CD4-positive, CD25-positive, alpha-beta regulatory T cell (primary cell): ENCODE measurements at places on chromosomes 12 and 14. TPM values are rescaled to one million over a fixed set of nuclear protein-coding genes. Genes with fewer than 3 reads are reported as not detected.
A peak's percentile ranks its signal among the peaks of the same experiment; 100 is the strongest.

Gene RAB3IP
- 23.7 TPM for total RNA-seq

Gene TAS2R43
- 0.79 TPM for total RNA-seq

Gene CCDC184
- 1.6 TPM for total RNA-seq

Gene KRT75
- total RNA-seq: not detected

Gene KCNA5
- not detected for total RNA-seq

Gene PAPLN
- not detected for total RNA-seq

Gene PPFIBP1
- total RNA-seq: 6.6 TPM

Gene SRRM4
- not detected for total RNA-seq

Gene NRXN3
- not detected for total RNA-seq

Gene MYF6
- total RNA-seq: not detected

Gene KRT77
- not detected for total RNA-seq

Gene DAD1
- 81.8 TPM for total RNA-seq

Gene SLC22A17
- 3.2 TPM for total RNA-seq

DNA sequence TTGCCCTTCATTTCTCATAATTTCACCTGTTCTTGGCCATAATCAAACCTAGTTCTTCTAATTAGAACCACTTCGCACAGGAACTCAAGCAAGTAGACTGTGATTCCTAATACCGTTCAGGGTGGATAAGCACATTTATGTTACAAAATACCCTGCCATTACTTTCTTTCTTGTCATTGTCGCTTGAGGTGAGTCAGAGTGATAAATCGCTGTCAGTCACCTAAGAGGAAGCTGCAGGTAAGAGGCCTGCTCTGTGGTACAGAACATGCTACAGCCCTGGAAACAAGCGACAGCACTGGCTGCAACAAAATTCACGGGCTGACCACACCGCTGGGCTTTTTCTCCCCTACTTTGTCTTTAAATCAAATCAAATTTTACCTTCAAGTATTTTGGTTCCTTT, 218.2 kb downstream of the ANO6 start:
- DNase-seq: no peak

- DNase-seq: no peak
Measured at GRCh38 chr14:96748362-96748761, 48.8 kb upstream of the VRK1 start.

DNA sequence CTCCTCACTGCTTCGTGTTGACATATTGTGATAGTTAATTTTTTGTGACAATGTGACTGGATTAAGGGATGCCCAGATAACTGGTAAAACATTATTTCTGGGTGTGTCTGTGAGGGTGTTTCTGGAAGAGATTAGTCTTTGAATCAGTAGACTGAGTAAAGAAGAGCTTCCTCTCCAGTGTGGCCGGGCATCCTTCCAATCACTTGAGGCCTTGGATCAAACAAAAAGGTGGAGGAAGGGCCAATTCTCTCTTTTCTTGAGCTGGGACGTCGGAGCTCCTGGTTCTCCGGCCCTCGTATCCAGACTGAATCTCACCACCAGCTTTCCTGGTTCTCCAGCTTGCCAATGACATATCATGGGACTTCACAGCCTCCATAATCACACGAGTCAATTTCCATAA, 240.4 kb downstream of the CHST11 start:
- no peak for DNase-seq

DNA sequence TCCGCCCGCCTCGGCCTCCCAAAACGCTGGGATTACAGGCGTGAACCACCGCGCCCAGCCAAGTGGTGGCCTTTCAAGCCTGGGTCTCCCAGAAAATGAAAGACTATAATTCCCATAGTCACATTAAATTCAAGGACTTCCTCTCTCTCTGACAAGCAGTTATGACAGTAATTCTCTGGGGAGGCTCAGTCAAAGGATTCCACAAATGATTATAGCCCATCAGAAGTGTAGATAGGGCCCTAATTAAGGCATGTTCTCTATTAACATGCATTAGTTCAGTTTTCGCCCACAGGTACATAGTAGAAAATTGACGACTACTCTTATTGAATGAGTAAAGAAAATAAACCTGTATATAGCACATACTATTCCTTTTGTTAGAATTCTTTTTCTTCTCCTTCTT, 16.4 kb downstream of the PRMT8 start:
- DNase-seq: no peak

DNA sequence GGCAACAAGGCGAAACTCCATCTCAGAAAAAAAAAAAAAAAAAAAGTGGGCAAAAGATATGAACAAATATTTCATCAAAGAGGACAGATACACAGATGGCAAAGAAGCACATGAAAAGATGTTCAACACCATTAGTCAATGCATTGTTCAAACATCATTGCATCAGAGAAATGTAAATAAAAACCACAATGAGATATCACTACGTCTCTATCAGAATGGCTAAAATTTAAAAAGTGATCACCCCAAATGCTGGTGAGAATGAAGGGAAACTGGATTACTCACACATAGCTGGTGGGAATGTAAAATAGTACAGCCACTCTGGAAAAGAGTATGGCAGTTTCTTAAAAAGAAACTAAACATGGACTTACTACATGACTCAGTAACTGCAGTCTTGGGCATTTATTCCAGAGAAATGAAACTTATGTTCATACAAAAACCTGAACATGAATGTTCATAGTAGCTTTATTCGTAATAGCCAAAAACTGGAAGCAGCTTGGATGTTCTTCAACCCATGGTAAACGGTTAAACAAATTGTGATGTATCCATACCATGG, 3.6 kb downstream of the L2HGDH start:
- DNase-seq: no peak

DNA sequence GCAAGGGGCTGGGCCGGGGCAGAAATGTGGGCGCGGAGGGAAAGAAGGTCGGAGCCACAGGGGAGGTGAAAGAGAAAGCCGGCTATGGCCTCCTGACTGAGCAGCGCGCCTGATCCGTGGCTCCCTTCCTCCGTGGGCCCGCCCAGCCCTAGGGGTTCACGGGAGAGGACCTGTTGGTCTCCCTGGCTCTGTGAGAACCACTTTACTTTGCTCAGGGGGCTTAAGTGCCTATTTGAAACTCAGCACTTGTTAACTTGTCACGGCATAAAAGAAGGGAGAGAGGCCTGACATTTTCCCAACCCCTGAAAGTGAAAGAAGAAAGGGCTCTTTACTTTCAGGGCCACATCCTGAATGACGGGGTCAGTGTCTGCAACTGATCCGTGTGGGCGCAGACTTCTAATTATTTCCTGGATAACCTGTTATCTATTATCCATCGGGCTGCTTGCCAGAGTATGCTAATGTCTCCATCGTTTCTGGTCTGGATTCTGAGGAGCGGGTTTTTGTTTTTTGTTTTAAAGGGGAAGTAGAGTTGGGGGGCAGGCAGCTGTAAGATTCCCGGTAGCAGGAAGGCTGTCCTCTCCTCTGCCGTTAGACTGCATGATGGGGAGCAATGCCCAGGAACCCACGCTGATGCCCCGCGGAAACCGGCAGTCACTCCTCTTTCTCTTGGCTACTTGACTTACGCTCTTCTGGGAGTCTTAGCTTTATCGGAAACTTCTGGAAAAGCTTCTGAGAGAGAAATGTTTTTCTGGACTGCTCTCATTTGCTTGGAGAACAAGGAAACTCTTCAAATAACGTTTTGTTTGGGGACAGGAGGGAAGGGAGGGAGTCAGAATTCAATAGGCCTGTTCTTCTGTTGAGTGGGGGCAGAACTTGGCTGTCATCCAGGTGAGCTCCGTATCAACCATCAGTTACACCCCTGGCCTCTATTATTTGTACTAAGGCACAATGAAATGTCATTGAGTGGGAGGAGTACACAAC, 127.7 kb upstream of the MAX start:
- no peak for DNase-seq

GRCh38 chr12:77592836-77593235, 237.9 kb upstream of the NAV3 start:
- no peak for DNase-seq

DNA sequence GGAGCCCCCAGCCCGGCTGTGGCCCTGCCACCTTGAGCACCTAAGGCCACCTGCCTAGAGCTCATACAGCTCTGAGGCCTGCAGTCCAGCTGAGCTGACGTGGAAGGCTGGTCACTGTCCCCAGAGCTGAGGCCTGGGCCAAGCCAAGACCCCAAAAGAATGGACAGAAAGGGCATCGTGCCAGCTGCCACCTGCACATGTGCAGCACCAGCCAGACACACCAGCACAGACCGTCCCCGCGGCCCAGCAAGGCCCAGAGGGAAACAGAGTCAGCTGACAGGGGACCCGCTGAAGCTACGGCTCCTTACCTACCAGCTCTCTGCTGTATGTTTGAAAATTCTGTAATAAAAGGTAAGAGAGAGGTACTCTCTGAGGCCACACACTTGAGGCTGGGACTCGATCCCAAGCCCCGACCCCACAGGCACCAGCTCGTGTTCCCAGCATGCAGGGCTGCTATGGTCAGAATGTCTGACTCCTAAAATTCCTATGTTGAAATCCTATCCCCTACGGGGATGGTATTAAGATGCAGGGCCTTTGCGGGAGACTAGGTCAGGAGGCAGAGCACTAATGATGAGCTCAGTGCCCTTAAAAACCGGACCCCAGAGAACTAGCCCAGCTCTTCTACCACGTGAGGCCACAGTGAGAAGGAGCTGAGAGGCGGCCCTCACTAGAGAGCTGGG, 25.4 kb downstream of the BRF1 start:
- no peak for DNase-seq

GRCh38 chr14:77601846-77602619, 14.4 kb downstream of the SPTLC2 start:
- no peak for DNase-seq

GRCh38 chr12:63976902-63977395, 132.4 kb downstream of the SRGAP1 start:
- DNase-seq: no peak

- no peak for DNase-seq
Measured at GRCh38 chr14:68460541-68460940, 332.3 kb downstream of the ZFP36L1 start.

DNA sequence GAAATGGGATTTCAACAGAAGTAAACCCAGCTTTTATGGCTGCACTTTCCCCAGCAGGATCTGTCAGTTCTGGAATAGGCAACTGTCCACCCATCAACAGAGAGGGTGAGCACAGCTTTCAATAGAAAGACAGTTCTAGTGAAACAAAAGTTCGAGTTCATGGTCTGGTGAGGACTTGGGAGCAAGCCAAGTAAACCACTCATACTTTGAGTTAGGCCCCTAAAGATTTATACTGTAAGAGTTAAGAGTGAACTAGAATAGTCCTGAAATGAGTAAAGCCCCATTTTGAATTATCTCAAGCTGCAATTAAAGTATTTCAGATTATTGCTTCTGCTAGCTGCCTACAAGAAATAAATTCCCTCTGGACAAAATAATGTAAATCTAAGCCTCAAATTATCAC, 82.6 kb downstream of the METTL25 start:
- DNase-seq: no peak

DNA sequence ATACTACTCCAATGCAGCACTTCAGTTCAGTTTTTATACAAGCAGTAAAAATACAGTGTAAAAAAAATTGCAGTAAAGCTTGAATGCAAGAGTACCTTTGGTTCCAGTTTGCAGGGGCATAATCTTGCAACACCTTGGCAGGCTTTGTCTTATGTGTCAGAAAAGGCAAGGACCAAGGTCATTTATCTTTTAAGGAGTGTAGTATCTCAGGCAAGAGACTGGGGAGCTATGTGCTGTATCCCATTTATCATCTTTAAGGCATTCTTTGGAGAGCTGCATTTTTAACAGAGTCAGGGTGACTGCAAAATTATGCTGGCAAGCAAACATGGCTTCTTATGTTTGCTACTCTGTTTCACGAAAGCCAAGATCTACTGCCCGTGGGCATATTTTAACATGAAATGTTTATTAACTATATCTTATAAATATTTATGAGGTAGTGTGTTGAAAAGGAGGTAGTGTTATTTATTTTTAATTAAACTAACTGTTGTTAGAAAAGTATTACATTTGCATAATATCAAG, 14.8 kb upstream of the DLGAP5 start:
- no peak for DNase-seq

DNA sequence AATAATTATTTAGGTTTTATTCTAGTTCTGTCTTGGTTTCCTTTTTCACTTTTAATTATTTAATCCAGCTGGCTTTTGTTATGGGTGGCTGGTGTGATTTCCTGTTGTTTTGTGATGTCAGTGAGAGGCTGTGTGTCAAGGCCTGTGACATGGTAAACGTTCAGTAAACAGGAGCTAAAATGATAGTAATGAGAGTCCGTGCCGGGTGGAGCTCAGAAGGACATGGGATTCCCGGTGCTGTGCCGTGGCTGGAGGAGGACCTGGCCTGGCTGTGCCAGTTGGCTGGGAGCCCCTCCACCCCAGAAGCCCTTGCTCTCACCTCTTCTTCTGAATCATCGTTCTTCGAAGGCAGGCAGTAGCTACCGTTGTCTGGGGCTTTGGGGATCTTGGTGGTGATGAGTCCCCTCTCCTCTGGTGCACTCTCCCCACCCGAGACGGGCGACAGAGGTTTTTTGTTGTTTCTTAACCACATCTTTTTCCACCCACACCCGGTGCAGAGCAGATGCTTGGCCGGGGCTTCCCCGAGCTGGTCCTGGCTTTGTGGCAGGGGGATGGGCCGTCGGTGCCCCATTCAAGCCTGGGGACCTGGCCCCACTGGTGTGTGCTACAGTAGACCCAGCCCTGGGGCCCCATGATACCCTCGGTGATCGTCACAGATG, 29.1 kb downstream of the SH2B3 start:
- peak; percentile 87 for DNase-seq

- DNase-seq: no peak
Measured at GRCh38 chr14:81009346-81009745, 53.9 kb downstream of the TSHR start.

DNA sequence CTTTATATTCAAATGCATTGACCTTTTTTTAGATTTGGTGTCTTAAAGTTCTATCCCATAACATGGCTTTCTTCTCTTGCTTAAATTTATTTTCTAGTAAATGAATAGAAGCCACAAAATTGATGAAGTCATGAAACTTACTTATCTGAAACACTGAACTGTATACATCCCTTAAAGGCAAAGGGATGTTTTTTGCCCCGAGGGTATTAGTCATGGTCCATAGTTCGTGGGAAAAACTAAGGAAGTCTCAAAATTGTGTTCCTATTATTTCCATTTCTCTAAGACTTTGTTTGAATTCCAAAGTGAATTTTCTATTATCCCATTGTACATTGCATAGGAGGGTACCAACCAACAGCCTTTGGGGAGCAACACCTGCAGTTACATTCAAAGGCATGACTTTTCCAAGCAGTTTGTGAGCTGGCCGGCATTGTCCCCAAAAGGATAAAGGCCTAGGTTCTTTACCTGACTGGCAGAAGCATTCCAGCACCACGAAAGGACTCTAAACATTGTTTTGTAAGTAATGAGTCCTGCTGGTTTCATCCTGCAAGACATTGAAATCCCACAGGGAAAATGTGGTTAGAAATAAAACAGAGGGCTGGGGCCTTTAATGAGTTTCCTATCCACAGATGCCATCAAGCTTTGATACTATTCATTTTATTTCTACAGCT, 473.5 kb downstream of the PRKD1 start:
- no peak for DNase-seq

DNA sequence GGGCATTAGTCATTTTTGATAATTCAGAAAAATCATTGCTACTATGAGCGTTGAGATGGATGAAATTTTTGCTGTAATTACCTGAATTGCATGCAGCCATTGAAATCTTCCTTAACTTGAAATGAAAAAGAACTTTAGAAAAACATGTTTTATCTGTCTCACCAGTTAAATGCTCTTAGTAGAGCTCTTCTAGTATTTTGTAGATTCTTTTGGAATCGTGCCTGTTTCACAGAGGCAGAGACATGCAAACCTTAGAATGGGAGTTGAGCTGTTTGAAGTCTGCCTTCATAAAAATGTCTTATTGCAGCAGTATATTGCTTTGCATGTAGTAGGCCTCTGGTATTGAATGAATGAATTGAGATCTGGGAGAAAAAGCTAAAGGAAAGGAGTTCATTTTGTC, 4.2 kb downstream of the PEX5 start:
- DNase-seq: no peak

GRCh38 chr14:85254711-85255110, 275.2 kb upstream of the FLRT2 start:
- no peak for DNase-seq
